ENCODE measurements at places on chromosomes 11 and 22. TPM values are rescaled to one million over a fixed set of nuclear protein-coding genes. Genes with fewer than 3 reads are reported as not detected.

UPK3A gene
- total RNA-seq, result not detected

RIMBP3C gene
- total RNA-seq, result 1.4 TPM

KCNJ1 gene
- total RNA-seq, result not detected

DNA sequence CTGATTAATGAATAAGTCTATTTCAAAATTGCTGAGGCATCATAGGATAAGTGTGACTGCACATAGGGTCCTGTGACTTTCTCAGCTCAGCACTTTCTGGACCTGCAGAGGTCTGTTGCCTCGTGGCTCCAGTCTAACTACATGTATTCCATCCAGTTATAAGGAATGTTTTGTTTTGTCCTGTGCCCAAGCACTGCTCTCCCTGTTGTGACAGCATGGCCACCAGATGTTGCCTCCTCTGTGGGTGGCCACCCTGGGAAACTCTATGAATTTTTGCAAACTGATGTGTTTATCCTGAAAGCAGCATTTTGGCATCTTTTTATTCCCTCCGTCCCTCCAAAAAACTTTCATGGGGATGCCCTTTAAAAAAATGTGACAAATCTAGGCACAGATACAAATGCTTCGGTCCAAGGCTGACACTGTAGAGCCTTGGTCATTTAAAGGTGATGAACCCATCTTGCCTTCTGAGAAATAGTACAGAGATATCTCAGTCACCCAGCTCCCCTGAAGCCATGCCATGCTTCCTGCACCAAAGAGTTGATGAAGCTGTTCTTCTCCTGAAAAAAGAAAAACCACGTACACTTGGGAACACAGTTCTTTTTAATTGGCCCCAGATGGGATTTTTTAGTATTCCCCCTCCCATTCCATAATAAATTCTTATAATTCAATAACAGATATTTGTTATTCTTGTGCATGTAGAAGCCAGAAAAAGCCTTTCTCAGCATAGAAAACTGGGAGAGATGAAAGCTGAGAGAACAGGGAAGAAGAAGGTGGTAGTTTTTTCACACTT lies 72.6 kb downstream of the CCDC34 start:
- peaks cover 13% of the 10 kb centered on the region for H3K4me1 ChIP-seq
- DNase-seq, result no peak
- no peaks in the 10 kb centered on the region for H3K27me3 ChIP-seq
- no peak overlapping the region for H3K4me3 ChIP-seq
- peaks cover 13% of the 10 kb centered on the region for H3K36me3 ChIP-seq

GRCh38 chr11:124415356-124415923 lies 9.2 kb downstream of the OR8B4 start:
- H3K27me3 ChIP-seq, result peaks cover 38% of the 10 kb centered on the region
- H3K36me3 ChIP-seq, result no peaks in the 10 kb centered on the region
- H3K27ac ChIP-seq, result no peak overlapping the region
- H3K4me3 ChIP-seq, result no peak overlapping the region

DNA sequence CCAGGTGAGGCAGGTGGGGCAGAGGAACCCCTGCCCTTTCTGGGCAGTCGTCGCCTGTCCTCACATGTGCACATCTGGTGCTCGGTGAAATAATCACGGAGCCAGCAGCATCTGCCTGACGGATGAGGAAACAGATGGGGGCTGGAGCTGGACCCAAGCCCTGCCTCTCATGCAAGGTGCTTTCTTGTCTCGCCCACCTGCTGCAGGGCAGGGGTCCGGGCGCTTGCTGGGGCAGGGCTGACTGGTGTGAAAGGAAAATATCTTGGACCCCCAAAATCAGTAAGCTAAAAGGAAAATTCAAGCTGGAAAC lies 3.3 kb downstream of the ALDH3B2 start:
- H3K27ac ChIP-seq, result no peak overlapping the region
- H3K4me3 ChIP-seq, result no peak overlapping the region
- peaks cover 6% of the 10 kb centered on the region for H3K27me3 ChIP-seq
- no peaks in the 10 kb centered on the region for H3K4me1 ChIP-seq
- DNase-seq, result no peak
- no peaks in the 10 kb centered on the region for H3K36me3 ChIP-seq

DNA sequence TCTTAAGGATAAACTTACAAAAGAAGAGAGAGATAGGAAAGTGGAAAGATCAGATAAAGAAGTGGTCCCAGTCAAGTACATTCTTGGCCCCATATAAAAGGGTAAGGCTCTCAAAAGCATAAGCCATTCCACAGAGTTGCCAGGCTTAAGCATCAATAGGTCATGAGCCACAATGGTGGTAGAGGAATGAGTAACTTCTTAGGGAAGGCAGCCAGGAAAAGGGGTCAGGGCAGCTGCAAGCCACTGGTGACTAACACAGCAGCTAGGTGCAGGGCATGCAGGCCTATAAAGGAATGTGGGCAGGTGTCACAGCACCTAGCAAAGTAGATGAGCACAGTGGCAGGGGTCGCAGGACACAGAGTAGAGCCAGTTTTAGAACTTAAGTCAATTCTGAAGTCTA lies 302.6 kb upstream of the FAT3 start:
- H3K27ac ChIP-seq, result no peak overlapping the region
- H3K27me3 ChIP-seq, result no peaks in the 10 kb centered on the region
- no peaks in the 10 kb centered on the region for H3K36me3 ChIP-seq
- no peaks in the 10 kb centered on the region for H3K4me1 ChIP-seq
- H3K4me3 ChIP-seq, result no peak overlapping the region

All from neural crest cell (in vitro differentiated cells).